ENCODE measurements at places on chromosomes 11 and 22. TPM values are rescaled to one million over a fixed set of nuclear protein-coding genes. Genes with fewer than 3 reads are reported as not detected.

DNA sequence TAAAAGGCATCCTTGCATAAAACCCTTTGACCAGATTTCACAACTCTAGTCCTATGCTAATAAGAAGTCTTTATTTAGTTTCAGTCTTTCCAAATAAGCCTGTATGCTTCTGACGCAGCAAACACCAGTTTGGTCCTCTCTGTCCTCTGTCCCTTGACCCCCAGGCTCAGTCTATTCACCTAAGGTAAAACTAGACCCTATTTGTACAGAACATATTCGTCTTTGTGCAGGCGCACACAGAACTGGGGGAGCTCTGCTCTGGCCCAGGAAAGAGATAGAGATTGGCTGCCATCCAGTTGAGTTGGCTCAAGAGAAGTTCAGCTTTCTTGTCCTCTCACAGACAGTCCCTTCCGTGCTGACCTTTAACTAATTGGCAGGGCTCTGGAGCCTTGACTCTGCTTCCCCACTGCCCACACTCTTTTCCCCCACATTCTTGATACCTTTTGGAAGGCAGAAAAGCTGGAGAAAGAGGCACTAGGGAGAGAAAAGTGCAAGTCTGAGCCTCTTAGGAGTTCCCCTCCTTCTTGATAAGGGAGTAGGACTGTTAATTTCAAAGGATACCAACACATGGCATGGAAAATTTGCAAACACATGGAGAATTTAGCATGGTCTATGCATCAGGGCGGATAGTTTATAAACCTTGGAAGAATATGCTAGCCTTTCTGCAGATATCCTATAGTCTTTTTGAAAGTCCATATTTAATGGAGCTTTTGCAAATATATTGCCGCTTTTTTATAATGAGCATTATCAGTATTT lies 21.2 kb upstream of the PSMA1 start:
- H3K36me3 ChIP-seq = no peaks in the 10 kb centered on the region
- DNase-seq = no peak
- H3K27me3 ChIP-seq = no peaks in the 10 kb centered on the region
- H3K4me3 ChIP-seq = no peak overlapping the region
- H3K27ac ChIP-seq = no peak overlapping the region
- peaks cover 21% of the 10 kb centered on the region for H3K4me1 ChIP-seq

- H3K36me3 ChIP-seq = no peaks in the 10 kb centered on the region
- no peaks in the 10 kb centered on the region for H3K27me3 ChIP-seq
- no peaks in the 10 kb centered on the region for H3K4me1 ChIP-seq
- no peak for DNase-seq
- H3K4me3 ChIP-seq = no peak overlapping the region
- H3K27ac ChIP-seq = no peak overlapping the region
Measured at GRCh38 chr11:22656130-22656529, 10.3 kb upstream of the GAS2 start.

The DENND6B gene
- total RNA-seq = 5.8 TPM

The PGA5 gene
- total RNA-seq = 0.31 TPM
